ENCODE measurements at places on chromosomes 5 and 9.

DNA sequence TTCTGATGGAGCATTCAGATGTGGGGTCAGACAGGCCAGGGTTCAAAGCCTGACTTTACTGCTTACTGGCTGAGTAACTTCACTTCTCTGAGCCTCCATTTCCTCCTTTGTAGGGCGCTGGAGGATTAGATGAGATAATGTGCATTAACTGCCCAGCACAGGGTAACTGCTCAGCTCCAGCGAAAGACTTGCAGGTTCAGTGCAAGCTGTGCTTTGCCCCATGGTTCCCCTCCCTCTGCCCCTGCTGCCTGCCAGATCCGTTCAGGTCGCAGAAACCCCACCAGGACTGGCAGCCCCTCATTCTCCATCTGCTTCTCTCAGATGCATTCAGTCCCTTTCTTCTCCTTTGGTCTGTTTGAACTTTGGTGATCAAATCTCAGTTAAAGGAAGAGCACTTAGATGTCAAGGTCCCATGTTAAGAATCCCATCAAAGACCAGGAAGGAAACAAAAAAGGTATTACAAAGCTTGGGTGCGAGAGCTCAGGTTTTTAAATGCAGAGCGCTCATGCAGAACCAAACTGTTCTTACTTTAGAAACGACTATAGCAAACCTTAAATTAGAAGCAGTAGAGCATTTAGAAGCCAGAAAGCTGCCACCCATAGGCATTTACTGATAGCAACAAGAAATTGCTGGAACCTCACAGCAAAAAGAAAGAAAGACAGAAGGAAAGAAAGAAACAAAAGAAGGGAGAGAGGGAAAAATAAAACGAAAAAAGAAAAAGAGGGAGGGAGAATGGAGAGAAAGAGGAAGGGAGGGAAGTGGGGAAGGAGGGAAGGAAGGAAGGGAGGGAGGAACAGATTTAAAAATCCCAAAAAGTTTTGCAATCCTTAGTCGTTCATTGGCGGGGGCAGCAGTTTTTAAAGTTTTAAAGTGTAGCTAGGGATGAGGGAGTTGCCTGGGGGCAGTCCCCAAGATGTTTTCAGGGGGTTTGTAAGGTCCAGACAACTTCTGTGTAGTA is 23.5 kb downstream of the AFAP1L1 start:
- DNase-seq, result no peak

- no peak for DNase-seq
Measured at GRCh38 chr5:173420108-173420507, 91.9 kb upstream of the STC2 start.

- DNase-seq, result no peak
Measured at GRCh38 chr5:73154208-73155006, 18.6 kb upstream of the TMEM174 start.

DNA sequence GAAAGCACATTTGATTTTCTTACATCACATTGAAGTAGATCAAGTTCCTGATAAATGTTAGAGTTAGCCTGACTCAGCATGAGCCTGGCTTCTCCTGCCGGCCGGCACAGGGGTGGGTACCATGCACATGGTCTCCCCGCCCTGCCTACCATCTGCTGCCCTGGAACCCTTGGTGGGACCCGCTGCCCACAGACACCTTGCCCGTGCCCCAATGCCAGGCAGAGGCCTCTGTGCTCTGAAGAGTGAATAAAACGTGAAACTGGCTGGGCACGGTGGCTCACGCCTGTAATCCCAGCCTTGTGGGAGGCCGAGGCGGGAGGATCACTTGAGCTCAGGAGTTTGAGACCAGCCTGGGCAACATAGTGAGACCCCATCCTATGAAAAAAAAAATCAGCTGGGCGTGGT is 17.3 kb downstream of the EXD3 start:
- DNase-seq, result no peak

GRCh38 chr5:164175083-164175482 is 669.7 kb downstream of the MAT2B start:
- no peak for DNase-seq

GRCh38 chr9:89453452-89453851 is 44.5 kb downstream of the SEMA4D start:
- no peak for DNase-seq

GRCh38 chr5:78245136-78245535 is 49.4 kb downstream of the AP3B1 start:
- no peak for DNase-seq

DNA sequence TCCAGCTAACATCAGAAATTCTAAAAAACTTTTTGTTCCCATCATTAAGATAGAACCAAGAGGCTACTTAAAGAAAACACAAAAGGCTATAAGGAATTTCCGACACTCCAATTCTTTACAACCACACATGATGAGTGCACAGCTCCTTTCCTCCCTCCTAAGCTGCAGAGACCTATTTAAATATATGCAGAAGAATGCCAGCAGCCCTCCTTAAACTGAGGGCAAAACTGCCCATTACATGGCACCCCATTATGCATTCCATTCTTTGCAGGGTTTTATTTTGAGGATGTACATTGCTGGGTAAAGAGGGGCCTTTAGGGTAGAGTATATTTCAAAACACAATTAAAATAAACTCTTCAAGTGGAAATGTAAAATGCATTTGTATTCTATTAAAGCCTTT is 502.9 kb downstream of the RASEF start:
- DNase-seq, result no peak

DNA sequence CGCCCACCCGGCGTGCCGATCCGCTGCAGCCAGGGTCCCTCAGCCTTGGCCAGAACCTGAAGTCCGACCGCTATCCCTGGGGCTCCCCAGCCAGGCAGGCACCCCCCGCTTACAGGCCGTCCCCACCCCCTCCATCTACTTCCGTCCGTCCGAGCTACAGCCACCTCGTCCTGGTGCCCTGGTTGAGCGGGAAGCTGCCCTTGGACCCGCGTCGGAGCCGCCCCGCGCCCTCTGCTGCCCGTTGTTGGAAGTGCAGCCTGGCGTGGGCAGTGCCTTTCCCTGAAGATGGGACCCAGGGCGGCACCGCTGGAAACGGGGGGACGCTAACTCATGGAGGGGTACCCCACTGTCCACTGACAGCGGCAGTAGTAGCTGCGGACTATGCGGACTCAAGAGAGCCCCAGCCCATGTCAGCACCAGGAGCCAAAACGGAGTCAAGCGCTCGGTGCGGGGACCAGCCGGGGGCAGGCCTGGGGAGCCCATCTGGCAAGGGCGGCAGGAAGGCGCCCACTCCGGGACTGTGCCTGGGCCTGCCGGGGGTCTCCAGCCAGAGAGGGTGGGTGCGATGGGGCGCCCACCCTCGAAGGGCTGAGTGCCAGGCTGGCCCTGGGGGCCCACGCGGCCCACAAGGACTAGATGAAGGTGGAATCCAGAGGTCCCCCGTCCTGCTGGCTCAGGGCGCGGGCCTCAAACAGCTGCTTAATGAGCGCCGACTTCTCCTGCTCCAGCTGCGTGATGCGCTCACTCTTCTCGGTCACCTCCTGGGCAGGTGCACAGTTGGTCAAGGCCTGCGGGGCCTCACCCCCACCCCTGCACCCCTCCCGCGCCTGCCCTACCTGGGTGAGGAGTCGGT is 6.1 kb downstream of the SAPCD2 start:
- no peak for DNase-seq

DNA sequence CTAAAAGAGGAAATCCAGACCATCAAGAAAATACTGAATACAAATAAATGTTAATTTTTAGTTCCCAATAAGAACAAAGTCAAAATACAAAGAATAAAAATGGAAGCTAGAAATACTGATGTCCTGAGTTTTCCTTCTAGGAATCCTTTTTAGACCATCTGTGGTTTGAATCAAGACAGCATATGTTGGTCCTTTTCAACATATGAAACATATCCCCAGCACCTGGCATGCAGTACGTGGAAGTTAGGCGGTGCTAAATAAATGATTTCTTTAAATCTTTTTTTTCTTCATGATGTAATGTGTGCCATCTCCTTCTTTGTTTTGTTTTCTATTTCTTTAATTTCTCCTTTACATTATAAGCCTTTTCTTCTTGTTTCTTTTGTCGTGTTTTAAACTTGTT is 34.0 kb downstream of the KIAA1958 start:
- DNase-seq, result no peak

DNA sequence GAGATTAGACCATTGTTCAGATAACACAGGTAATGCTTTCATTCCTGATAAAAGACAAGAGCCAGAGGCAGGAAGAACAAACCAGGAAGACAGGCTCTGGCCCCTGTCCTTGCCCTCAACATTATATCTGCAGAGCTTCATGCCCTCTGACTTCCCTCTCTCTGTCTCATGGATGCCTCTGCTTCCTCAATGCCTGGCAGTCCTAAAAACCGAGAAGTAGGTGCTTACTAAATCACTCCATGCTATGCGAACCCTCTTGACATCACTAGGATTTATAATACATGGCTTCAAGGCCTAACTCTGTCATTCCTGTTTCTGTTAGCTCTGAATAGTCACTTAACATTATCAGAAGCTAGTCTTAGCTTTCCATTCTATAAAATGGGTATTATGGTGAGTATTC is 117.8 kb downstream of the TLR4 start:
- no peak for DNase-seq

DNA sequence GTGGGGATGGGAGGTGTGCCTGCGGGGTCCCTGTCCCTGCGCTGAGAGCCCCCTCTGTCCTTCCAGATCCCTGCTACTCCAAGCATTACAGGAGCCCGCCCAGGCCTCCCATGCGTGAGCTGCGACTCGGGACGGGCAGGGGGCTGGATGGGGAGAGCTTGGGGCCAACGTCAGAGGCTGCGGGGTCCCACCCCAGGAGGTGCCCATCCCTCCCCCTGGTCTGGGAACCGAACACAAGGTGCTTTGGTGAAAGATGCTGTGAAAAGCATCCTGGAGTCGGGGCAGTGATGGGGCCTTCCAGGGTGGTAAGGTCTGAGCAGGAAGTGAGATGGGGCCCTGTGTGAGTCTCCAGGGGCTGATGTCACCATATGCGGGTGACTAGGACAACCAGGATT is 2.7 kb downstream of the LCN9 start:
- no peak for DNase-seq

GRCh38 chr9:124188331-124189110 is 69.2 kb upstream of the NEK6 start:
- no peak for DNase-seq

DNA sequence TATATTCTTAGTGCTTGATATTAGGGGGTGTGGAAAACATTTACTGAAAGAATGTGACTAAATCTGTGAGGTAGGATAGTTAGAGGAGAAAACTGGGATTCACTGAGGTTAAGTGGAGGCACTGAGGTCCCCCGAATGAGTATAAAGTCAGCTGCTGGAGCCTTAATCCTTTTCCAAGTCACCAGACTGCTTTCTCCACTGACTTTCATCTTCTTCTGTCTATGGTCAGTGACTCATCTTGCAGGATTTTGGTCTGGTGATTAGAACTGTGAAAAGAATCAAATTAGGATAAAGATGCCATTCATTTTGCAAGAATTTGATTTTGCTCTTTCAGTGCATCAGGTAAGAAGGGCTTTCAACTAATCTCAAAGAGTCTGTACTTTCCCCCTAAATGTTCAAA is 89.3 kb upstream of the ALDH1A1 start:
- no peak for DNase-seq

Data from HS-27A (cell line).